ENCODE measurements at places on chromosomes 7 and 10. TPM values are rescaled to one million over a fixed set of nuclear protein-coding genes. Genes with fewer than 3 reads are reported as not detected.

AKR1C1 gene
- total RNA-seq: 203 TPM

SLC13A1 gene
- not detected for total RNA-seq

DNA sequence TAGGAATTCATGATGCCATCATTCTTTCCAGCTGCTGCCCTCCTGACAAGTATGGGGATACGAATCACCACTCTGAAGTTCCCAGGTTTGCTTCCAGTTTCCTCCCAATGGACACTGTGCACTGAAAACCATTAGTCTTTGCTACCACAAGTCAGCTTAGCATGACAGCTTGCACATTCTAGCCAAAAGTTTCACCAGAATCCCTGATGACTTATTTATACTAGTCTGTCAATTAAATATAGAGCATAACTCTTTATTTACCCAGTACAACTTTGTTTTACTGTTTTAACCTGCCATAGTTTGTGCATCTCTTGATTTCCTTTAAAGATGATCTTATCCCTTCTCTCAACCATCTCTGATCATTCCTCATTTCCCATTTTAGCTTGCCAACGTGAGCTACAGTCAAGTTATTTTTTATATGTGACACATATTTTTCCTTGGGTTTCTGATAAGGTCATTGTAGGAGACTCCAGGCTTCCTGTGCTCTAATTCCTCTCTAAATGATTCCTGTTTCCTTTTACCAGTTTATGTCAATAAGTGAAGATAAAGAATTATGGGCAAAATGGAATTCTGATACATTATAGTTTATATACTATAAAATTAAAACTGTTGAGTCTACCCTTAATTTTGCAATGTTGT lies 167.5 kb upstream of the MEOX2 start:
- no peaks in the 10 kb centered on the region for H3K36me3 ChIP-seq
- no peak overlapping the region for H3K4me3 ChIP-seq
- H3K27me3 ChIP-seq: no peaks in the 10 kb centered on the region
- DNase-seq: no peak
- H3K4me1 ChIP-seq: no peaks in the 10 kb centered on the region

DNA sequence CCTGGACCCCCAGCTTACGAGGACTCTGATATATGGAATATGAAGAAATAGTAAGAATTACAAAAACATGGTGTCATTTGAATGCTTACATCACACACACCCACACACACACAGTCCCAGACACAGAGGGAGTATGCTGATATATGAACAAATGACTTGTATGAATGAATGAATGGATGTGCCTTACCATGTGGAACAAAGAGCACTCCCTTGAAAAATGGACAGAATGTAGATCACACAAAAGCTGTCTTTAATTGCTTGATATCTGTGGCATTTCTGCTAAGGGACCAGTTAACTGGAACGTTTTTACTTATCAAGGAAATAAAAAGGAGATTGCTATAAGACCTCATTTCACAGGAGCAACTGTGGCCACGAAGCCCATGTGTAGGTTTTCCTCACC lies 46.0 kb downstream of the PRTFDC1 start:
- no peak overlapping the region for H3K4me3 ChIP-seq
- no peak for DNase-seq
- H3K4me1 ChIP-seq: peaks cover 13% of the 10 kb centered on the region
- H3K27ac ChIP-seq: no peak overlapping the region

DNA sequence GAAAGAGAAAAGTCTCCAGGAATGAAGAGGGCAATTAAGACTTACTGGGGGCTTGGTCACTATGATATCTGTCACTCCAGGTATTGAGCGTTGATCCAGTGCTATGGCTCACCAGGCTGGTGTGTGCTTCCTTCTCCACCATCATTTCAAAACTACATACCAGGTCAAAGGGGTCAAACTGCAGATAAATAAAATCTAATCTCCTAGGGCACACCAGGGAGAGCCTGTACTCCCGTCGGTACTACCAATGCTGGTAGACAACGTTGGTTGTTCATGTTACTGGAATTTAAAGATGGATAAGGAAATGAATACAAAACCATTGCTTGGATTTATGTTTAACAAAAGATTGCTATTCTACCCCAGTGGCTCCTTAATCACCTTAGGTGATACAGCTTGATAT lies 118.3 kb downstream of the MYO3A start:
- no peaks in the 10 kb centered on the region for H3K27me3 ChIP-seq
- H3K36me3 ChIP-seq: no peaks in the 10 kb centered on the region
- no peak overlapping the region for H3K27ac ChIP-seq
- no peak for DNase-seq
- no peak overlapping the region for H3K4me3 ChIP-seq
- H3K4me1 ChIP-seq: no peaks in the 10 kb centered on the region

GRCh38 chr7:92613720-92614119 lies 23.5 kb upstream of the FAM133B start:
- no peaks in the 10 kb centered on the region for H3K27me3 ChIP-seq
- no peak overlapping the region for H3K4me3 ChIP-seq
- no peaks in the 10 kb centered on the region for H3K4me1 ChIP-seq
- H3K36me3 ChIP-seq: no peaks in the 10 kb centered on the region
- H3K27ac ChIP-seq: no peak overlapping the region
